ENCODE measurements at places on chromosomes 3 and 15. TPM values are rescaled to one million over a fixed set of nuclear protein-coding genes. Genes with fewer than 3 reads are reported as not detected.

- no peak overlapping the region for H3K27ac ChIP-seq
- no peaks in the 10 kb centered on the region for H3K27me3 ChIP-seq
- no peaks in the 10 kb centered on the region for H3K4me1 ChIP-seq
- H3K4me3 ChIP-seq, result no peak overlapping the region
Observed at GRCh38 chr3:165642761-165643420, 194.3 kb downstream of the BCHE start.

DNA sequence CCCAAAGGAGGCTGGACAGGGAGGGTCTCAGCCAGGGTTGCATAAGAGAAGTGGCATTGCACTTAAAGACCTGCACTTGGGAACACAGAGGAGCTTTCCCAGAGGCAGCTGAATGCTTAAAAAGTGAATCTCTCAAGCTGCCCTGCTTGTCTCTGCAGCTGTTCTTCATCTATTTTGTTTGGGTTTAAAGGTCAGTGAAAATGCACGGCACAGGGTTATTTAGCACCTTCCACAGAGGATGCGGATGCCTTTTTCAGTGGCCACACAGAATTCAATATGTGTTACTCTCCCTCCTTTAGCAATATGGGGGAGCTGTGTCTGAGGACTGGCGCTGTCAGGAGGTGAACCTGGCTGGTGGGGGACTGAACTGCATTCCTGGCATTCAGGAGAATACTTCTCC, 22.7 kb upstream of the CTNNB1 start:
- no peaks in the 10 kb centered on the region for H3K27me3 ChIP-seq
- no peaks in the 10 kb centered on the region for H3K4me1 ChIP-seq

GRCh38 chr3:37961622-37962431, 28.8 kb upstream of the VILL start:
- no peaks in the 10 kb centered on the region for H3K36me3 ChIP-seq
- H3K4me1 ChIP-seq, result no peaks in the 10 kb centered on the region
- DNase-seq, result no peak
- H3K27me3 ChIP-seq, result no peaks in the 10 kb centered on the region

Gene SLC24A5
- polyA plus RNA-seq, result 0.19 TPM

DNA sequence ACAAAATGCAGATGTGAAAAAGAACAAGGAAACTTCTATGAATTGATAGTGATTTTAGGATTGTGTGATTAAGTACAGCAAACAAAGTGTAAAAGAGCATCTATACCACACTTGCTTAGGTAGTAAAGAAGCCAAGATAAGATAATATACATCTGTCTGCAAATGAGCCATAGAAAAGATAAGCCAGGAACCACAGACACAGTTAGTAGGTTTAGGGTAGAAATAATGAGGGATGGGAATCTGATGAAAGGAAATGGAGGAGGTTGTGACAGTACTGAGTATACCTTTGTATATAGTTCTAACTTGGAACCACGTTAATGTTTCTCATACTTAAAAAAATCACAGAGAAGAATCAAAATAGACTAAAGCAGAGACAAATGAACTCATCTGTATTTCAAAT, 54.0 kb downstream of the TCF12 start:
- no peaks in the 10 kb centered on the region for H3K36me3 ChIP-seq
- no peak overlapping the region for H3K4me3 ChIP-seq
- no peaks in the 10 kb centered on the region for H3K4me1 ChIP-seq
- no peak for DNase-seq

GRCh38 chr3:48877671-48878070, 21.0 kb downstream of the SLC25A20 start:
- H3K4me1 ChIP-seq, result no peaks in the 10 kb centered on the region
- H3K36me3 ChIP-seq, result peaks cover 9% of the 10 kb centered on the region
- H3K27ac ChIP-seq, result no peak overlapping the region
- DNase-seq, result no peak
- H3K27me3 ChIP-seq, result no peaks in the 10 kb centered on the region
- H3K4me3 ChIP-seq, result no peak overlapping the region

DNA sequence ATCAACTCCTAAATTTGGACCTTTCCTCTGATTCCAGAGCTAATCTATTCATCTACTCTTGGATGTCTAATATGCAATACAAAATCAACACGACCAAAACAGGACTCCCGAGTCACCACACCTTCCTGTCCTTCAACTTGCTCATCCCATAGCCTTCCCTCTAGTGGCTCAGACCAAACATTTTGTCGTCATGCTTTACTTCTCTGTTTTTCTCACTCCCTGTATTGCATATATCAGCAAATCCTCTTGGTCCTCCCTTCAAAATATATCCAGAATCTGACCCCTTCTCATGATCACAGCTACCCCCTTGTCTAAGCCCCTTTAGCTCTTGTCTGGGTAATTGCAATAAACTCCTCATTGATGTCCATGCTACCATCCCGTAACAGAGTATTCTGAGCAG, 30.5 kb upstream of the DCP1A start:
- H3K4me1 ChIP-seq, result no peaks in the 10 kb centered on the region
- no peak overlapping the region for H3K27ac ChIP-seq
- no peaks in the 10 kb centered on the region for H3K36me3 ChIP-seq
- no peak for DNase-seq
- no peak overlapping the region for H3K4me3 ChIP-seq

Gene ZMAT3
- 2.2 TPM for polyA plus RNA-seq

Gene VGLL3
- polyA plus RNA-seq, result 2.3 TPM

DNA sequence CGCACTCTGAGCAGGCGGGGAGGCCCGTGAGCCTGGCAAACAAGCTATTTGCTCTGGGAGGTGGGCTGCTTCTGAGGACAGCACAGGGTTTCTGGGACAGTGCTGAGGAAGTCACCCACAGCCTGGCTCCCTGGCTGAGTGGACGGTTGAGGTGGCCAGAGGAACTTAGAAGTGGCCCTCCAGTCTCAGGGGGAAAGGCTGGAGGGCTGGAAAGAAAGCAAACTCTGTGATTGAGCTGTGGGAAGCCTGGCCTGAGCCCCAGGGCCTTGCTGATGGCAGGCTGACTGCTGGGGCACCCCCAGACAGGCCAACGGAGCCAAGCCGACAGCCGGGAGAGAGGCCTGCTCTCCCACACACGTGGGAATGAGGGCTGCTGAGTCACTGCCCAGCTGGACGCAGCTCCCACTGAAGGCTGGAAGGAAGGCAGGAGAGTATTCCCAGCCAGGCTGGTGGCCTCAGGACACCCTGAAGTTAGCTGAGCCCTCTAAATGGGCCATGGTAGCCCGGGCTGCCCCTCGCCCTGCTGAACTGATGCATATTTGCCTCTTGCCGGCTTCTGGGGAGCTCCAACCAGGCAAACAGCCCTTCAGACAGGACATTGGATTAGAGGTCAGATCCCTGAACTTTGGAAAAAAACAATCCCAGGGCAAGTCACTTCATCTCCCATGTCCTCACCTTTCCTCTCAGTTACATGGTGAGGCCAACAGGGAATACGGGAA, 98.0 kb upstream of the TLE3 start:
- H3K4me3 ChIP-seq, result no peak overlapping the region
- peaks cover 16% of the 10 kb centered on the region for H3K4me1 ChIP-seq
- H3K36me3 ChIP-seq, result no peaks in the 10 kb centered on the region

DNA sequence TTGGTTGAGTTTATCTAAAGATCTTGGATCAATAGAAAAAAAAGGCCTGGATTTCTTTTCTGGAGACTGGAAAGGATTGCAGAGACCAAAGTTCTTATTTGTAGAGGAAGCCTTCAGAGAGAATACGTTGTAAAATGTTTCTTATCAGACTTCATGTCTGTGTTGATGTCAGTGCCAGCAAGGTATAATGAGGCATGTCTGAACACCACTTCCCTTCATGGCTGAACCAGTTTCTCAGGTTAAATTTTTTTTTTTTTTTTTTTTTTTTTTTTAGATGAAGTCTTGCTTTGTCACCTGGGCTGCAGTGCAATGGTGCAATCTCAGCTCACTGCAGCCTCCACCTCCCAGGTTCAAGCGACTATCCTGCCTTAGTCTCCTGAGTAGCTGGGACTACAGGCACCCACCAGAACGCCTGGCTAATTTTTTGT, 17.8 kb upstream of the ZNF774 start:
- DNase-seq, result no peak
- H3K27me3 ChIP-seq, result no peaks in the 10 kb centered on the region
- no peaks in the 10 kb centered on the region for H3K36me3 ChIP-seq
- no peak overlapping the region for H3K27ac ChIP-seq
- no peak overlapping the region for H3K4me3 ChIP-seq
- no peaks in the 10 kb centered on the region for H3K4me1 ChIP-seq

- DNase-seq, result no peak
- H3K4me3 ChIP-seq, result no peak overlapping the region
- H3K4me1 ChIP-seq, result no peaks in the 10 kb centered on the region
- no peaks in the 10 kb centered on the region for H3K27me3 ChIP-seq
- no peaks in the 10 kb centered on the region for H3K36me3 ChIP-seq
Observed at GRCh38 chr3:191246630-191247029, 47.6 kb downstream of the OSTN start.

Gene SLC51B
- polyA plus RNA-seq, result 1.1 TPM

Gene PDCD7
- polyA plus RNA-seq, result 7.3 TPM

DNA sequence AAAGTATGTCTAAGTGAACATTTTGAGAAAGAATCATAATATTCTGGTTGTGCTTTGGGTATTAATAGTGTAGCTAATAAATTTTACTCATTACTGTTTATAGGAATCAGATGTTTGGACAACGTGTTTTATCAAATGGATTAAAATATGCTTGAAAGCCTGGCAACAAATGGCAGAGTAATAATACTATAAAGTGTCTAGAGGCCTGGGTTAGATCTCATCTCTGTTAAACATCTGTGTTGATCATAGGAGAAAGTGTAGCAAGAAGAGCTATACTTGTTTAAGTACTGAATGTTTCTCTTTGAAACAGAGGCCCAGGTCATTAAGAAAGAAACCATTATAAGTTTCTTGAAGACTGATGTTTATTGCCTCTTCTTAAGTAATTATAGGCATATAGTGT, 30.5 kb downstream of the VPS8 start:
- H3K36me3 ChIP-seq, result no peaks in the 10 kb centered on the region
- no peaks in the 10 kb centered on the region for H3K27me3 ChIP-seq
- no peak overlapping the region for H3K27ac ChIP-seq
- no peak for DNase-seq
- H3K4me3 ChIP-seq, result no peak overlapping the region
- H3K4me1 ChIP-seq, result no peaks in the 10 kb centered on the region

DNA sequence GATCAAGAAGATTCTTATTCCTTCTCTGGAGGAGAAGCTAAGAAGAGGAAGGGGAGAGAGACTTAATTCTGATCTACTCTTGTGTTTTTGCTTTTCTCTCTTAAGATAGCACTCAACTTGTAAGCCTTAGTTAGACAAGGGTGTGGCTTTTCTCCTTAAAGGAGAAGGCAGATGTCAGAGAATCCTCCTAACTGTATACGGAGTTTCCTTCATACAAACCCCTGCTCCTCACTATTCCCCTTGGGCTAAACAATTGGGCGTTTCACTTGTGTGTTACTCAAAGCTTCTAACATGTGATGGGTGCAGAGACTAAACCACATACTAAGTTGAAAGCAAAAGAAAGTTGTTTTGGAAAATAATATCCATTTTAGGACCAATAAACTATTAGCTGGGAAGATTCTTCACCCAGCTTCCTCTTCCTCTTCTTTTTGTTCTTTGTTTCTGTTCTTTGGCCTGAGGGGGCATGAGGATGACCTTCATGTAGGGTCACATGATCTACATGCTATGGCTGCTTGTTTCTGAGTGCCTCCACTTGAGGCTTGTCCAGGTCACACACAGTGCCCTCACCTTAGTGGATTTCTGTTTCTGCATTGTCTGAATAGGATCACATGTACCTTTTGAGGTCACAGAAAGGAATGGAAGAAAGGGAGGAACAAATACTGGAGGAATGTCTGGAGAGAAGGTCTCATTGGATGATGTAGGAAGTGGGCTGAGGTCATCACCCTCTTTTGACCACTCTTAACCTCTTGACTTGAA, 14.6 kb downstream of the SPINK8 start:
- H3K4me1 ChIP-seq, result no peaks in the 10 kb centered on the region
- no peak overlapping the region for H3K27ac ChIP-seq
- H3K4me3 ChIP-seq, result no peak overlapping the region
- no peak for DNase-seq

Gene TUSC7
- polyA plus RNA-seq, result not detected

GRCh38 chr3:34140616-34141015, 342.2 kb downstream of the PDCD6IP start:
- no peak overlapping the region for H3K4me3 ChIP-seq
- DNase-seq, result no peak
